ENCODE measurements at places on chromosomes 2 and 18. TPM values are rescaled to one million over a fixed set of nuclear protein-coding genes. Genes with fewer than 3 reads are reported as not detected.

SLC39A6 gene
- total RNA-seq = 29.6 TPM

PPP1CB gene
- 82.7 TPM for total RNA-seq

BBS5 gene
- 4.6 TPM for total RNA-seq

ATAD2B gene
- total RNA-seq = 1.5 TPM

SERPINB5 gene
- total RNA-seq = not detected

CBLN2 gene
- not detected for total RNA-seq

VWA3B gene
- total RNA-seq = not detected

TTN gene
- under 0.01 TPM for total RNA-seq

AQP12B gene
- total RNA-seq = not detected

PLB1 gene
- 0.34 TPM for total RNA-seq

EVA1A gene
- total RNA-seq = 28.4 TPM

GALNT5 gene
- total RNA-seq = 9.5 TPM
